Glutamatergic neuron (in vitro differentiated cells): ENCODE measurements at places on chromosomes 5 and 9.

DNA sequence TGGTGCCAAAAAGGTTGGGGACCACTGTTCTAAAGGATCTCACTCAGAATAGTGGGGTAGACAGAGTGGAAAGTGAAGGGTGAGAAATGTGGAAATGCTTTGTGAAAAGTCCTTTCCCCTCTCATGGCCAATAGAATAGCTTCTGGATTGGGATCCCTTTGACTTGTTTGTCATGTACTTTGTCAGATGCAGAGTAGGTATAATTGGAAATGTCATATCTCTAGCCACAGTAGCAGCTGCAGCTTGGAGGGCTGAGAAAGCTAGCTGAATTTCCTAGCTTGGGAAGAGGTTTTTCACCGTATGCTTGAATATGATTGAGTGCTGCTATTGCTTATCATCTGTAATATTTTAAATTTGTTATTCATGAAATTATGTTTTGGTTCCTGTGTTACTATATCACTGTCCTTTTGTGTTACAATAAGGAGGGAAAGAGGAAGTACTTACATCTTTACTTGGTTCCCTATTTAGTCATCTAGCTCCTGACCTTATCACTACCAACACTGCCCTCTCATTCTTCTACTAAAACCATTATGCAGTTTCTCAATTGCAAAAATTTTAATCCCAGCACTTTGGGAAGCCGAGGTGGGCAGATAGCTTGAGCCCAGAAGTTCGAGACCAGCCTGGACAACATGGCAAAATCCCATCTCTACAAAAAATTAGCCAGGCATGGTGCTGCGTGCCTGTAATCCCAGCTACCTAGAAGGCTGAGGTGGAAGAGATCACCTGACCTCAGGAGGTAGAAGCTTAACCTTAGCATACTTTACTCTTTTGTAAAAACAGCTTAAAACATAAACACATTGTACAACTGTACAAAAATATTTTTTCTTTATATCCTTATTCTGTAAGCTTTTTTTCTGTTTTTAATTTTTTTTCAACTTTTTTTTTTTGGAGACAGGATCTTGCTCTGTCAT is 12.4 kb downstream of the SLC30A5 start:
- no peak for DNase-seq

GRCh38 chr5:179342577-179342976 is 2.7 kb downstream of the ADAMTS2 start:
- peak; percentile 59 for DNase-seq

GRCh38 chr9:5511935-5512580 is 1.7 kb downstream of the PDCD1LG2 start:
- no peak for DNase-seq

DNA sequence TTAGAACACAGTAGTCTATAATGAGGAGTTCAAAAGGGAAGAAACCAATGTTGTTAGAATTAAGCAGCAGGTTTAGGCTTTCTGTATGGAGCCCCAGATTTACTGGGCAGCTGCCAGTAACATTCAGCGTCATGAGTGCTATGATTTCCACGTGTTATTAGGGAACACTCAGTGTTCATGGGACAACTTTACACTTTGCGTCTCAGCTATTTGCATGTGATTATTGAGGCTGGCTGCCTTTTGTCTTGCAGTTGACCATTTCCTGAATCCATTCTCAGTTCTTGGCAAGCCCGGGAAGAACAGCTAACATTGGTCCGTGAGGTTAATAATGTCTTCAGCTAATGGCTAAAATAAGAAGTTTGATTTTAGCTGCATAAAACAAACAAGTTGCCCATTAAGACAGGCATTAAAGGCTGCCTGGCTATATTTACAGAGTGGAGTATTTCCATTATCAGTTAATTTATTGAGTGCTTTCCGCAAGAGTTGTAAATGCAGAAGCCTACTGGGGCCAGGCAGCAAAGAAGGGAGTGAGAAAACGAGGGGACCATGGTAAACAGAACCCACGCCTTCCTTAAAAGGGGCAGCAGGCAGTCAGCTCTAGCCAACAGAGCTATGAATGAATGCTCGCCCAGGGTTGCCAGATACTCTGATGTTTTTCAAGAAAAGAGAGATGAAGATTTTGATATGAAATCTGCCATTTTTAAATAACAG is 120.9 kb downstream of the PIP5K1B start:
- no peak for DNase-seq

GRCh38 chr9:85423422-85423821 is 318.3 kb downstream of the AGTPBP1 start:
- DNase-seq: no peak

DNA sequence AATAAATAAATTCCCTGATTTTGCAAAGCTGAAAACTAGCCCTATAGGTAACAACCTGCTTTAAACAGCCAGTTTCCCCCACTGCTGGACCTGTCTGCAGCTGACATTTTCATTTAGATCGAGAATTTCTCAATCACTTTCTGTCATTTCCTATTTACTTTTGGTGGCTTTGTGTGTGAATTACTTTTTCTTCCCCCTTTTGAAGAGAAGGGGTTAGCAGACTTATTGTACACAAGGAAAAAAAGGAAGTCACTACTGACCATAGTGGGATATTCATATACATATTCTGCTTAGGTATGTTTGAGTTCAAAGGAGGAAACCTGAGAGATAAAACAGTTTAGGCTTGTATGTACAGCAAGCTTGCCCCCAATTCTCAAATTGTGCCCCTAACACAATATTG is 27.0 kb upstream of the IFNB1 start:
- no peak for DNase-seq

- no peak for DNase-seq
These were observed 20.4 kb upstream of the DELE1 start for GRCh38 chr5:141903261-141903660.

- no peak for DNase-seq
These were observed 66.1 kb upstream of the SMC5 start for GRCh38 chr9:70192707-70193106.
